ENCODE measurements at places on chromosomes 2 and 18. TPM values are rescaled to one million over a fixed set of nuclear protein-coding genes. Genes with fewer than 3 reads are reported as not detected.
A peak's percentile ranks its signal among the peaks of the same experiment; 100 is the strongest.

GRCh38 chr2:25178976-25179375 is 10.6 kb upstream of the POMC start:
- DNase-seq: no peak

DNA sequence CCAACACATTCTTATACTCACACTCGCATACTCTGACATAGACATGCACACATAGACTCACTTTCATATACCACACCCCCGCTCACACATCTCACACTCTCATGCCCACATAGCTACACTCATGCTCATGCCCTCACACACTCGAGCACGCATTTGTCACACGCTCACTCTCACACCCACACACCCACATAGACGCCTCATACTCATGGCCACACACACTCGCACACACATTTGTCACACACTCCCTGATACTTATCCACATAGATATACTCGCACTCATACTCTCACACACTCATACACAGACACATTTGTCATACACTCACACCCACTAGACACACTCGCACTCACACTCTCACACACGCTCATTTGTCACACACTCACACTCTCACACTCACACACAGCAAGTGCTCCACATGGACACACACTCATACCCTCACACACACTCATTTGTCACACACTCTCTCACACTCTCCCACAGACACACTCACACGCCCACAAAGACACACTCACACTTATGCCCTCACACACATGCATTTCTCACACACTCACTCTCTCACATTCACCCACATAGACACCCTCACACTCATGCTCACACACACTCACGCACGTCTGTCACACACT is 50.9 kb downstream of the TNP1 start:
- no peak for DNase-seq

GRCh38 chr2:9538000-9538507 is 17.6 kb downstream of the ADAM17 start:
- DNase-seq: peak; percentile 52

- DNase-seq: no peak
Measured at GRCh38 chr2:230889911-230890601, 25.3 kb downstream of the ITM2C start.

DNA sequence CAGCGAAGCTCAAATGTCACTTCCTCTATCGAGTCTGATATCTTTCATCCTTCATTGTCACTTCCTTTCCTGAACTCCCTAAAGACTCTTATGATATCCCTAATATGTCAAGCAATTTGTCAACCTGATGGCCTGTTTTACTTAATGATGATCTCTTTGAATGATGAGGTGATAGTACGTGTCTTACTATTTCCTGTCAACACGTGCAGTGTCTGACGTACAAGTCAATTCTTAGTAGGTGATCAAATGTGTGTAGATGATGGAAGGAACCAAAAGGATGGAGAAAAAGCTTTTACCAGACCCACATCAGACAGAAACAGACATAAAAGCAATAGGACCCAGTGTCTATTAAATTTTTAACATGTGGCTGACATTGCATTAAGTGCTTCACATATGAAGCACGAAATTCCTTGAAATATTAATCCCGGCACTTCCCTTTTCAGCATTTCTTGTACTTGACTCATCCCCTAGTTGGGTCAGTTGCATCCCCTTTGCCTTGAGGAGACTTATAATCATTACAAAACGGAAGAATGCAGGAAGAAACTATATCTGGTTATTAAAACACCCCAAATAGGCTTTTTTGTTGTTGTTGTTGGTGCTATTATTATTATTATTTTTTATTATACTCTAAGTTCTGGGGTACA is 108.6 kb upstream of the NYAP2 start:
- DNase-seq: no peak

GRCh38 chr2:112162341-112162740 is 24.2 kb downstream of the FBLN7 start:
- no peak for DNase-seq

DNA sequence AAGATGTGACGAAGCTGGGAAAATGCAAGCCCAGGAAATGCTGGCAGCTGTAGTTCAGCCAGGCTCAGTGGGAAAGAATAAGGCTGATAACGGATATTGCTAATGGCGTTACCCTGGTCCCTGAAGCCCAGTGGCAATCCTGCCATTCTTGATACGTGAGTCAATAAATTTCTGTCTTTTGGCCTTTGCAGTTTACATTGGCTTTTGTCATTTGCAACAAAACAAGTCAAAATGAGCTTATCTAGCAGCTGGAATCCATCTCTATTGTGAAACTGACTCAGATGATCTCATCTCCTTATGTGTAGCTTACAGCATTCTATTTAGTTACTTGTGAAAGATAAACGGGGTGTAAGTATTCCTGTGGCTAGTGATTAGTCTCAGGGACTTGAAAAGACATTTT is 43.8 kb downstream of the ARL6IP6 start:
- peak; percentile 55 for DNase-seq

- DNase-seq: no peak
Measured at GRCh38 chr2:218256612-218257350, 4.0 kb upstream of the GPBAR1 start.

- no peak for DNase-seq
Measured at GRCh38 chr2:61220768-61221167, 58.8 kb downstream of the C2orf74 start.

GRCh38 chr18:28690836-28691495 is 514.0 kb upstream of the CDH2 start:
- no peak for DNase-seq

GRCh38 chr2:120310136-120310535 is 35.8 kb upstream of the INHBB start:
- no peak for DNase-seq

GRCh38 chr2:181138816-181139215 is 158.4 kb downstream of the UBE2E3 start:
- no peak for DNase-seq

DNA sequence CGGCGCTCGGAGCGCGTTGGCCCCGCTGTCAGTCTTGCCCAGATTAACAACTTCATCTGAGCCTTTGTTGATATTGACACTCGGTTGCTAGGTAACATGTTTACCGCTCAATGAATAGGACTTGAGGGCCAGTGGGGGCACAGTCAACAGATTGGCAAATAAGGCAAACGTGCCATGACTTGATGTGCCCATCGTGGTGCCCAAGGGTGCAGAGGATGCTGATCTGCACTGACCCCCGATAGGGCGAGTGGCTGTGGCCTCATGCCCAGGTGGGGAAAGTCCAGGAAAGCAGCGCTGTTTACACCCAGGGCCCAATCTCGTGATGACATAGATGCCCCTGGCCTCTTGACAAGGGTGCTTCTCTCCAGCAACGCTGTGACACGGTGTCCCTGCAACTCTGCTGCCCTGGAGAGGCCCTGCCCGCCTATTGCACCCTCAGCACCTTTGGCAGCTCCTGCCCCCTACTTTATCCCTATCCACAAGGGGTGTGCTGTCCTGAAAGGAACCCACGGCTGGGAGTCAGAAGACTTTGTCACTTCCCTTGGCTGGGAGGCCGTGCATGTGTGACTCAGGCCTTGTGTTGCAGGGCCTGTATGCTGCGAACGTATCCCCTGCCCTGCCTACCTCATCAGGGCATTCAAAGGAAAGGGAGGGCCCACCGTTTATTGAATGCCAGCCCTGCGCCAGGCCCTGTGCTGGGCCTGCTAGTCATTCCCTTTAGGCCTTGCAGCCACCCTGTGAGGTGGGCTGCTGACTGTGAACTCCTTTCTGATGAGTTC is 158.0 kb downstream of the INHBB start:
- no peak for DNase-seq

- no peak for DNase-seq
Measured at GRCh38 chr18:10011751-10012150, 97.9 kb downstream of the VAPA start.

GRCh38 chr2:191629001-191629453 is 48.9 kb upstream of the NABP1 start:
- DNase-seq: no peak

DNA sequence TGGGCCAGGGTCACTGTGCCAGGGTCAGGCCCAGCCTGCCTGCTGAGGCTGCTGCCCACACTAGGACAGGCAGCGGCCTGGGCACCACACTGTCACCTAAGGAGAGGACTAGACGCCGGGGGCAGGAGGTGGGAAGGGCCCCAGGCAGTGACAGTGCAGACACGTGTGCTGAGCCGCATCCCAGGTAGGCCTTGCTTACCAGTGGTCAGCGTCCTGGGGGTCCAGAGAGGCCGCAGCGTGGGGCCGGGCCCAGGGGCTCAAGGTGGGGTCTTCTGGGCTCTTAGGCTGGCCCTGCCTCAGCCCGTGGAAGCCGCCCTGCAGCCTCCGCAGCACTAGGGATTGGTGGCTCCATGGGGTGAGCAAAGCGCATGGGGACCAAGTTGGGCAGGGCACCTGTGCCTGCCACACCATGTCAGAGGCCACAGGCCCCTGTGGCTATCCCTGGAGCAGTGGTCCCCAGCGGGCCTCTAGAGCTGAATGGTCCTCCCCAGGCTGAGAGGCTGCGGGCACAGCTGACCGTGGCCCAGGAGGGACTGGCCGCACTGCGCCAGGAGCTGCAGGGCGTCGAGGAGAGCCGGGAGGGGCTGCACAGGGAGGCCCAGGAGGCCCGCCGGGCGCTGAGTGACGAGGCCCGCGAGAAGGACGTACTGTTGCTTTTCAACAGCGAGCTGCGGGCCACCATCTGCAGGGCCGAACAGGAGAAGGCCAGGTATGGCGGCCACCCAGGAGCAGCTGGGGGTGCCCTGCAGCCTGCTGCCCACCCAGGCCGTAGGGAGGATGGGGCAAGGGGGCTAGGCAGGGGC is 35.2 kb upstream of the SNED1 start:
- DNase-seq: no peak

GRCh38 chr2:148829618-148830017 is 45.4 kb upstream of the KIF5C start:
- no peak for DNase-seq

DNA sequence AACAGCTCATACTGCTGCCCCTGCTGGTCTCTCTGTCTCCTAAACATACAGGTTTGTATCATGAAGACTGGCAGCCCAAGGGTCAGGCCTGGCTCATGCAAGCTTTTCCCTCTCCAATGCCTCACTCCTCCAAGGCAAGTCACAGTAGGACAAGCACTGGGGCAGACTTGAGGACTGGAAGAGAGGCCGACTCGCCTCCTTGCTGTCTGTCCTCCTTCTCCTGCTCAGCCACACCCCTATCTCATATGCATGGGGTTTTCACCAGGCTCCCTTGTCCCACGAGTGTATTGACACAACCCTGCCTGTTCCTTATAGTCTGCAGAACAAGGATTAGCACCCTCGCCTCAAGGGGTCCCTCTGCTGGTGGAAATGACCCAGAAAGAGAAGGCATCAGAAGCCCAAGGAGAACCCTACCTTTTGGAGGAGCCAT is 223.7 kb downstream of the SOX11 start:
- DNase-seq: no peak

DNA sequence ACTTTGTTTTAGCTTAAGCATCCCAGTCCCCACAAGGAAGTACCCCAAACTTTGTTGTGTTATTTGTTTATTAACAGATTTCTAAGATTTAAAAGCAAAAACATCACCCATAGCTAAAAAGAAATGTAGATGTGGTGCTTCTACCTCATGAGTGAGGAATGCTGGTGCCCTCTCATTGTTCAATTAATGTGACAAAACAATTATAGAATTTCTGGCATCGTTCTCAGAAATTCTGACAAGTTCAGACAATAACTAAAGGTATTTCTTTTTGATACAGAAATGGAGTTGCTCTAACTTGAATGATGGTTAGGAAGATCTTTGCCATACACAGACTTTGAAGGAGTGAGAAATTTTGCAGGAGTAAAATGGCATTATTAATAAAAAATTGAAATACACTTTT is 42.9 kb downstream of the SPRED2 start:
- no peak for DNase-seq

DNA sequence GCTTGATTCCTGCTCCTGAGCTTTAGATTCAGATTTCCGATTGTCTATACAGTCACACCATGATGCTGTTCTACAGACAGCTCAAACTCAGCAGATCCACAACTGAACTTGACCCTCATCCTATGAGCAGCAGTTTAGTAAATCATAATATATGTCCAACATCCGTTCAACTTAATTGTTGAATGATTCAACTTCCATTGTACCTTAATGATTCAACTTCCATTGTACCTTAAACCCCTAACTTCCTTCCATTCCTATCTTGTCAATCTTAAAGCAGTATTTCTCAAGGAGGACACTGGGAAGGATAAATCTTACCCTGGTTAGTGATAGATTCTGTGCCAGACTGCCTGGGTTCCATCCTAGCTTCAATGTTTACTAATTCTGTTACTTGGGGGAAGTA is 60.1 kb downstream of the PIGN start:
- no peak for DNase-seq

DNA sequence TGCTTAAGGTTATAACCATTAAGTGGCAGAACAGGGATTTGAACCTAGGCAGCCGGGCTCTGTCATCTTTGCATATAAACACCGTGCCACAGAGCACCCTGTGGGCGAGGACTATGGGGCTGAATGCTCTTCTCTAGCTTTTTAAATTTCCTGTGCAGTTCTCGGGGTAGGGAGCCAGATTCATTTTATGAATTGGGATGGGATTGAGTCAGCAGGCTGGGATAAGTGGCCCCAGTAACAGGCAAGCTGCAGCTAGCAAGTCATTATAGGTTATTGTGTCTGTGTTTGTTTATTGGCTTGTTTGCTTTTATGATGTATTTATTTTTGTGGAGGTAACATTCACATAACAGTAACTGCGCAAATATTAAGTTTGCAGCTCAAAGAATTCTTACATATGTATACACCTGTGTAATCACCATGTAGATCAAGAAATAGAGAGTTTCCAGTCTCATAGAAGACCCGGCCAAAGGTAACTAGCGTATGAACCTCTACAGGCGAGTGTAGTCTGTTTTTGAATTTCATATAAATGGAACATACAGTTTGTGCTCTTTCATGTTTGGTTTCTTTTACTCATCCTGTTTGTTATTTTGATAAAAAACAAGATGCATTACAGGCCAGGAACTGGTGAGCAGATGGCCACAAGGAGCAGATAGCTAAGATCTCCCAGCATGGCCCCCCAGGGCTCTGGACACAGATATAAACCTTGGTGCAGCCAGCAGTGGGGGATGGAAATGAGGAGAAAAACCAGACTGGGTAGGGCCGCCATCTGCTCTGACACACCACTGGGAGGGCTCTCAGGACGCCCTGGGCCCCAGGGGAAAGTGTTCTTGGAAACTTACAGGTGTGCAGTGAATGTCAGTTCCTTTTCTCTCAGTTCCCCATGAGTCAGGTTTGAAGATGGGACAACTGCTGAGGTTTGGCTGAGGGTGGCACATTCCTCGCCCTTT is 49.2 kb upstream of the GPR155 start:
- DNase-seq: no peak

The ROCK2 gene
- polyA plus RNA-seq: 33.1 TPM

The SPP2 gene
- polyA plus RNA-seq: not detected

The RIT2 gene
- not detected for polyA plus RNA-seq

The CDKL4 gene
- 0.40 TPM for polyA plus RNA-seq

The PSMA8 gene
- polyA plus RNA-seq: not detected

The RAB6C gene
- 0.74 TPM for polyA plus RNA-seq

The IL36G gene
- polyA plus RNA-seq: 0.46 TPM

The BOLL gene
- not detected for polyA plus RNA-seq

The KIF1A gene
- polyA plus RNA-seq: 1.8 TPM

The REEP1 gene
- polyA plus RNA-seq: 17.4 TPM

The VWC2L gene
- polyA plus RNA-seq: 0.06 TPM

Measured in right lung (tissue), 10 donors.